ENCODE measurements at places on chromosomes 4 and X.

DNA sequence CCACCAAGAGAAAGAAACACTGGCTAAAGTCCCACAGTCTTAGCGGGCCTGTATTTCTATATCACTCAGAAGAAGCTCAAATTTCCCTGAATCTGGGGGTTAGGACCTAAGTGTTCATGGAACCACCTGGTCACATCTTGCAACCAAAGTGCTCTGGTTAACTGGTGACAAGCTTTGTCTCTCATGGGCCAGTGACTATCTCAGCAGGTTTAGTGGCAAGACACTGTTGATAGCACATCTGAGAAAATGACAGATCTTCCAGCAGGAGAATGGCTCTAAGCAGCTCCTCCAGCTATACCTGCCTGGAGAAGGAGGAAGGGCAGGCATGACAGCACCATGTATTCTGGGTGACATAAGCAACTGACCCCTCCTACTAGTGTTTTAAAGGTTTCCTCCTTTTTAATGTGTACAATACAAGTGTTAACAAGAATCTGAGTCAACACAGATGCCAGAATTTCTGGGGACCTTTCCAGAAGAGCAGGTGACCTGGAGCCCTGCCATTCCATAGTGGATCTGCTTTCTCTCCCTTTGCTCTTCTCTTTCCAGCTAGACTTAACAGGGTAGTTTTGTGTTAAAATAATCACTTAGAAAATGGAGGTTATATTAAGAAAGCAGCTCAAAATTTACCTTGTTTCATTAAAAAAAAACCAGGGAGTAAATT lies 17.3 kb upstream of the QRFPR start:
- no peak for DNase-seq

- no peak for DNase-seq
Measured at GRCh38 chrX:137915466-137915865, 349.5 kb downstream of the ZIC3 start.

GRCh38 chr4:164488114-164488513 lies 265.8 kb upstream of the SMIM31 start:
- DNase-seq, result no peak

DNA sequence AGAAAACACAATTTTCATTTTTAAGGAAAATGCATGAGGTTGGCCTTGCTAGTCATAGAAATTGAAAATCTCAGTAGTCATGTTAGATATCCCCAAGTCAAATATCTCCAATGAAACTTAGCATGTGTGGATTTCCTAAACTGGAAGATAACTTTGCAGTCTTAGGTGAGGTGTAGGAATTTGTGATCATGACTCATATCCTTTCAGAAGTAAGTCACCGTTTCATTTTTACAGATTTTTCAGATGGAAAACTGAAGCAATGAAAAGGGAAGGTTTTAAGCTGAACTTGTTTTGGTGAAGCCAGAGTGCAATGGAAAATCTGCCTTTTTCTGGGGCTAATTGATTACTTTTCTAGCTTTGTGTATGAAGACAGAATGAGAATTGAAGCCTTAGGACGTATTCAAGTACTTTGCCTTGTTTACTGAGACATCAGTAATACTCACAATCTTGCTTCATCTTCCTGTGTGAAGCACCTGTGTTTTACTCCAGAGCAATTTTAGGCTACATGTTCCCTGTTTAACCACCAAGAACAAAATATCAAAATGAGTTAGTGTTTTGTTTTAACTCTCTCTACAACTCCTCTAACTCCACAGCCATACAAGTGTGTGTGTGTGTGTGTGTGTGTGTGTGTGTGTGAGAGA lies 1662.8 kb upstream of the ADGRL3 start:
- no peak for DNase-seq

GRCh38 chrX:133215017-133215416 lies 3.1 kb downstream of the TFDP3 start:
- no peak for DNase-seq

- DNase-seq, result no peak
Measured at GRCh38 chrX:127037159-127037558, 217.6 kb downstream of the PRR32 start.

- DNase-seq, result no peak
Measured at GRCh38 chrX:49878128-49878833, 1.0 kb upstream of the USP27X start.

DNA sequence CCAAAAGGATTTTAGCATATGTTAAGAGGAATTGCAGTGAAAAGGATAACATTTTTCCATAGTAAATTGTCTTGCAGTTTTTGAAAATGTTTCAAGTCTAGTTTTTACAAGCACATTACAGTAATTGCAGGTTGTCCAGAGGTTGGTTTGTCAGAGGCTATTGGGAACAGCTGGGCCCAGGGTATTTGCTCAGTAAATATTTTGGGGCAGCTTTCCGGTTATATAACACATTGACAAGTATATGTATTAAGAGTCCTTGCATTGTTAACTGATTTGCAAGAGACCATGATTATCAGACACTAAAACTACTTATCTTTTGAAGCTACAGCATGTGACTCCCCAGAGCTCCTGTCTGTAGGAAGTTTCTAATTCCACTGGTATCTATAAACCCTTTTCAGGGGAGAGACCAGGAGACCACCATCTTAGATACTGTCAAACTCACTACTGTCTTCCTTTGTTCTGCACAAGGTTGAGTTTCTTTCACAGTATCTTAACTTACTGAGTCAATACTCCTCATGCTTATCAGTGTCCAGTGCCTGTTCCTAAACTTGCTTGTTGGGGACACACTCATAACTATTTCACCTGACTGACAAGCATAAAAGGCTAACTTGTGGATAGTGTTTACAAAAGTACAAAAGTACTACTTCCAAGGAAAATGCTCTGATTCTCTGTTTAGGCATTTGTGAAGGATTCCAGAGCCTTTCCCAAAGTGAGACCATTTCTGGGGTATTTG lies 18.9 kb upstream of the RGN start:
- DNase-seq, result no peak

DNA sequence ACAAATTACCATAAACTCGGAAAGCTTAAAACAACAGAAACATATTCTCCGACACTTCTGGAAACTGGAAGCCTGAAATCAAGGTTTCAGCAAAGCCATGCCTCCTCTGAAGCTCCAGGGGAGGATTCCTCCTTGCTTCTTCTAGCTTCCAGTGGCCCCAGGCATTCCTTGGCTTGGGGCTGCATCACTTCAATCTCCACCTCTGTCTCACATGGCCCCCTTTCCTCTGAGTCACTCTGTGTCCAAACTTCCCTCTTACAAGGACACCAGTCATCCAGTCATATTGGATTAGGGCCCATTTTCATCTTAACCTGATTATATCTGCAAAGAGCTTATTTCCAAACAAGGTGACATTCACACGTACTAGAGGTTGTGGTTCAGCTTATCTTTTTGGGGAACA lies 17.3 kb downstream of the PARM1 start:
- DNase-seq, result no peak

DNA sequence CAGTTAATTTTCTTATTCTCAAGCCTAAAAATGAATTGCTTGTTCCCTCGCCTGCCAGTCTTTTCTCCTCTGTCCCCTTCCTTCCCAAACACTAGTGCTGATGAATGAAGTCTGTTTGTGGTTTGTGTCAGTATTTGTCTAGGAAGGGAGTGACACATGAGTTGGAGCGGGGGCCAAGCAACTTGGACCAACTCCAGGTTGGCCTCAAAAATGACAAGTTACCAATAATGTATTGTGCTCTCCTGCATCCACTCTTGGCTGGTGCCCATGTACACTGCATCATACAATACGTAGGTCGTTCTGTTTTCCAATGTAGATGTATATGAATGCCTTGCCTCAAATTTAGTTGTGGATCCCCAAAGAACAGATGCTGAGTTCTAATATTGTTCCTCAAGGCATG lies 223.0 kb upstream of the GPC4 start:
- DNase-seq, result no peak

- no peak for DNase-seq
Measured at GRCh38 chrX:47460561-47460960, 22.5 kb downstream of the ZNF41 start.
